ENCODE measurements at places on chromosomes 2 and 18.

- no peak for DNase-seq
Measured at GRCh38 chr2:85847051-85847588, 41.7 kb downstream of the ST3GAL5 start.

- DNase-seq: no peak
Measured at GRCh38 chr2:159484532-159484931, 131.8 kb downstream of the BAZ2B start.

- DNase-seq: no peak
Measured at GRCh38 chr18:35481960-35482366, 15.8 kb downstream of the INO80C start.

DNA sequence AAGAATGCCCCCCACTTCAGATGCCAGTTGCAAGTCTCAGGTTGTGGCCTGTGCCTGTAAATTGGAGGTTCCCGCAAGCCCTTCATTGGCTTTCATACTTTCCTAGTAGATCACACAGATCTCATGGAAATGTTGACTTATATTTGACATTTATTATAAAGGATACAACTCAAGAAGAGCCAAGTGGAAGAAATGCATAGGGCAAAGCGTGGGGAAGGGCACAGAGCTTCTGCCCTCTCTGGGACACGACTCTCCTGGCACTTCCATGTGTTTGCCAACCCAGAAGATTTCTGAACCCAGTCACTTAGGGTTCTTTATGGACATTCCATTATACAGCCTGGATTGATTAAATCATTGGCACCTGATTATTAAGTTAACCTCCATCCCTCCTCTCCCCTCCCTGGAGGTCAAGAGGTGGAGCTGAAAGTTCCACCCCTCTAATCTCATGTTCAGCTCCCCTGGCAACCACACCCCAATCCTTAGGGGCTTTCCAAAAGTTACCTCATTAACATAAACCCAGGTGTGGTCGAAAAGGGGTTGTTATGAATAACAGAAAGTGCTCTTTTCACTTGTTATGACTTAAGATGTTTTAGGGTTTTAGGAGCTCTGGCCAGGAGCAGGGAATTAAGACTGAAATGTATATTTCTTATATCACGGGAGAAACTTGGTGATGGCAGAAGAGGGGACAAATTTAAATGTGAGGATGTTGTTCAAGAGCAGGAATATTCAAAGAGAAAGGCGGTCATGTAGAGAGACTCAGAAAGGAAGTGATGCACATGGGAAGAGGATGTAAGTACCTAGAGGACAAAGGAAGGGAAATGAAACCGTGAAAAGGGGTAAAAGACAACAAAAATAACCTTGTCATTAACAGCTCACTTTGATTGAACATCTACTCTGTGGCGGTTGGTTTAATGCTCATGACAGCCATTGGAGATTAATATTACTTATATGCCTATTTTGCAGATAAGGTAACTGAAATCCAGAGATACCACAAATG lies 31.8 kb downstream of the SP100 start:
- no peak for DNase-seq

DNA sequence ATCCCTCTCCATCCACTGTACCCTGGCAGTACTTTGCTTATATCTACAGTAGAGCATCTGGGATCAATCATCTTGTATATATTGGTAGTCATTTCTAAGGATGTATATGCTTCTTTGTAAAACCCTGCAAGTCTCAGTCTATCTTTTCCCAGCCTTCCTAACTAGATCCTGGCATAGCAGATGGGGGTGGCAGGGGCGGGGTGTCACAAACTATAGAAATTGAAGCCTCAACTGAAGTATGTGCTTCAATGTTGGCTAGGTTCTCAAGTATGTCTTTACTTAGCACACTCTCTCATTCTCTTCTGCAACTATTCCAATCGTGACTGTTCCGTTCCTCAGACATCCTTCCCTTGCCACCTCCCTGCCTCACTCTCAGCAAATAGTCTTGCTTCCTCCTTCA lies 30.1 kb upstream of the AGPS start:
- DNase-seq: no peak

- no peak for DNase-seq
Measured at GRCh38 chr18:59454909-59455727, 96.1 kb upstream of the LMAN1 start.

- no peak for DNase-seq
Measured at GRCh38 chr2:240458044-240458899, 22.8 kb downstream of the GPC1 start.

- no peak for DNase-seq
Measured at GRCh38 chr2:41967476-41968181, 80.2 kb upstream of the PKDCC start.

- no peak for DNase-seq
Measured at GRCh38 chr2:60352491-60353405, 200.7 kb downstream of the BCL11A start.

DNA sequence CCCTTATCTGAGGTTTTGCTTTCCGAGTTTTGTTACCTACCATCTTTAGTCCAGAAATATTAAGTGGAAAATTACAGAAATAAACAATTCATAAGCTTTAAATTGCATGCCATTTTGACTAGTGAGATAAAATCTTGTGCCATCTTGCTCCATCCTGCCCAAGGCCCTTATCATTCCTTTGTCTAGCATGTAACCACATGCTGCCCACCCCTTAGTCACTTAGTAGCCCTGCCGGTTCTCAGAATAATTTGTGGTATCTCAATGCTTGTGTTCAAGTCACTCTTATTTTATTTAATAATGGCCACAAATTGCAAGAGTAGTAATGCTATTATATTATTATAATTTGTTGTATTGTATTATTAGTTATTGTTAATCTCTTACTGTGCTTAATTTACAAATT lies 36.8 kb upstream of the VPS54 start:
- DNase-seq: no peak

- peak; percentile 23 for DNase-seq
Measured at GRCh38 chr2:45008296-45009129, 739 bp downstream of the SIX2 start.

- DNase-seq: no peak
Measured at GRCh38 chr2:128510701-128511397, 192.2 kb upstream of the HS6ST1 start.

DNA sequence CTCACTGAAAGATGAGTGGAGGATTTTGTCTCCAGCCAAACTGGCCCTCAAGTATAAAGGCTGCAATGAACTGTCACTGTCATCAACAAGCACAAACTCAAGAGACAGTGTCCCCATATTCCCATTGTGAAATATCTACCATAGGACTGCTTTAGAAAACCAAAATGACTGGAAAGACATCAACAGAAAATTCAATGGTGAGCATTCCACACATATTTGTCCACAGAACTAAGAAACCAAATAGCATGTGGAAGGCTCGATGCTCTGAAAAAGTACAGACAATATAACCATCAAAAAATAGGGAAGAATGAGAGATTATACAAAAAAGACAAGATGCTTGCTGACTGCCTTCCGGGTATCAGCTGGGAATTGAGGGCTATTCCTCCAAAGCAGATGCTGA lies 37.6 kb downstream of the TGFBRAP1 start:
- no peak for DNase-seq

DNA sequence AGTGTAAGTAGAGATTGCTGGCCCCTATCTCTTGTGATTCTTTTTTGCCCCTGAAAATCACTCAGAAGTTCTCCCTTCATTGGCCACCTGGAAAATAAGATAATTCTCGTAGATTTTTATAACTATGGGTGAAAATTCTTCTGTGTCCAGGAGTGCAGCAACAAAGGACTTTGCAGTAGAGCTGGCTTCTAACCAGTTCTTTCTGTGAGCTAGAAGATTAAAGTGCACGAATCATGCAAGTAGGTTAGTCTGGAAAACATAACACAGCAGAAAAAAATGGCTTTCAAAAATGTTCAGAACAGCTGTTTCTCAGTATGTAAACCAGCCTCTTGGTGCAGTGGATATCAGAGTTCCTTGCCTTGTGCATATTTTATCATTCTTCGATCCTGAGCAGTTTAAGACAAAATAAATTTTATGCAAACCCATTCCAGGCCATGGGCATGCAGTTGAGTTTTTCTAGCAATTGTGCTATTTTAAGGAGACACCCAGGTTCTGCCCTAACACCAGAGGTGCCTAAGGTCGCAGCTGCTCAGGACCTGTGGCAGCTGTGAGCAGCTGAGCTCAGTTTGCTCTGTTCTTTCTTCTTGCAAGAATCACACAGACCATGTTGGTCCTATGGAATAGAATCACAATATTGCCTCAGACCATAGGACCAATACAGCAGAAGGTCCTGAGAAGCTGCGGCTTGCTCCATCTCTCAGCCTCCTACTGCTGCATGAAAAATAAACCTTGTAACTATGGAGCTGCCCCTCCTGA lies 80.9 kb upstream of the BCL2L11 start:
- no peak for DNase-seq

DNA sequence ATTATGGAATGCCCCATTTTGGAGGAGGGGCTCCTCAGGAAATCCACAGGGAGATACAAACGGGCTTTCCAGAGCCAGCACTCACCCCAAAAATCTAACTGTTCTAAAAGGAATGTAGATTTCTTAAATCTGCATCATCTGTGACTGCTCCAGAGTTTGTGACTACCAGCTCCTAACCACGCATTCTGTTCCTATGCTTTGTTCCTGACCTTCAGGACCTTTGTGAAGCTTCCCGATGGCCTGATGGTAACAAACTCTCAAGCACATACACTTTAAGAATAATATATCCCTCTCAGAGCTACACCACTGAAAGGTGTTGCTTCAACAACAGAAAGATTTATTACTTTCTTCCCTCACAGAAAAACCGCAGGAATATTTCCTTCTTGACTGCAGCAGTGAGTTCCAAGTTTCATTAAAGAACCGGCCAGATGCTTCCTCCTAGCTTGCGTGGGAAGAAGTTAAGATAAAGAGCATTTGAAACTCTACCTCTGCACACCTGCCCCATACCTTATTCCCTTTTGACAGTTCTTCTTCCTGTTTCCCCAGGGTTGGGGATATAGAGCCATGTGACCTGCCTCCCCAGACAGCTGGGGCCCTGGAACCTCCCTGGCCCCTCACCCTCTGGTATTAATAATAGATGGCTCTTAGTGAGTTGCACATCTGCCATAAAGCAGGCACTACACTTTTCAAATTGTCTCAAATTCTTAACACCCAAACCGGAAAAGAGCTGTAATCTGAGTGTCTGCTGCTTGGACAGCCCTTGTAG lies 40.2 kb upstream of the EML4 start:
- DNase-seq: peak; percentile 91

- DNase-seq: no peak
Measured at GRCh38 chr2:3146772-3147650, 230.6 kb downstream of the EIPR1 start.

- no peak for DNase-seq
Measured at GRCh38 chr2:232076736-232077135, 115.2 kb downstream of the DIS3L2 start.

All from KBM-7 (cell line).